ENCODE measurements at places on chromosomes 2 and 18.

DNA sequence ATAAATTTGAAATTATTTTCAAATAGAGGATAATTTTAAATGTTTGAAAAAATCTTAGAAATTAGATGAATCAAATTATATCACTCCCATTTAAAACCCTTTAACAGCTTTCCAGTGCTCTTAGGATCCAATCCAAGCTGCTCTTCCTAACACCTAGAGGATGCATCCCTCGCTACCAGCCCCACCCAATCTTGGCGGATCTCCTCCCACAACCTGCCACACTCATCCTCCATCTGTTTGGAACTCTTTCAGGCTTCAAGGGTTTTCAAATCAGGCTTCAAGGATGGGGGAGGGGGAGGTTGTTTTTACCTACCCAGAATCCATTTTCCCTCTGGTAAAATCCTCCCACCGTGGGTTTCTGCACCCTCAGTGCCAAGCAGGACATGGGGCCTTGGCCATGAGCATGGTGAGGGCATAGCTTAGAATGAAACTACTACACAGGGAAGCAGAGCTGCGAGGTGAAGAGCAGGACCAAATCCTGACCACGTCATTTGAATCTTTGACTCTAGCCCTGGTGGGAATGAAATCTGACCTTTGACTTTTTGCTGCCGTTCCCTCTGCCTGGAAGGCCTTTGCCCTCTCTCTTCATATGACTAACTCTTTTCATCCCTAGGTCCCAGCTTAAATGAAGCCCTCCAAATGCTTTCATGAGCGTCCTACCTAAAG lies 113.0 kb upstream of the MAPRE2 start:
- ATAC-seq = no peak

GRCh38 chr2:30239308-30239985 lies 8.1 kb downstream of the LBH start:
- ATAC-seq = peak; percentile 6

- ATAC-seq = no peak
Observed at GRCh38 chr2:171490577-171490976, 31.7 kb upstream of the CYBRD1 start.

DNA sequence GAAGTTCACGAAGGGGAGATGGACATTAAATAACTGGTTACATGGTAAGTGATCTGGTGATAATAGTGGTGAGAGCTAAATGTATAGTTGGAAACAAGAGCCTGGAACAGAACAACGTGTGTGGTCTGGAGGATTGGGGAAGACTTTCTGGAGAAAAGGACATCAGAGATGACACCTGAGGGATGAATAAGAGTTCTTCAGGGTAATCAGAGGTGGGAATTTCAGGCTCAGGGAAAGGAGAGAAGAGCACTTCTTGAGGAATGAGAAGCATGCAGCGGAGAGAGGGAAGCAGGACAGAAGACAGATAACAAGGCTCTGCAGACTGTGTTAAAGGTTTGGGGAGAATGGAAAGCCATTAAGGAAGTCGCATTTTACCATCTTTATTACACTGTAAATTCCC lies 450.7 kb downstream of the TNS1 start:
- no peak for ATAC-seq

- no peak for ATAC-seq
Observed at GRCh38 chr2:119231975-119232665, 8.5 kb downstream of the STEAP3 start.

GRCh38 chr2:99035920-99036319 lies 99.9 kb upstream of the CRACDL start:
- ATAC-seq = no peak

DNA sequence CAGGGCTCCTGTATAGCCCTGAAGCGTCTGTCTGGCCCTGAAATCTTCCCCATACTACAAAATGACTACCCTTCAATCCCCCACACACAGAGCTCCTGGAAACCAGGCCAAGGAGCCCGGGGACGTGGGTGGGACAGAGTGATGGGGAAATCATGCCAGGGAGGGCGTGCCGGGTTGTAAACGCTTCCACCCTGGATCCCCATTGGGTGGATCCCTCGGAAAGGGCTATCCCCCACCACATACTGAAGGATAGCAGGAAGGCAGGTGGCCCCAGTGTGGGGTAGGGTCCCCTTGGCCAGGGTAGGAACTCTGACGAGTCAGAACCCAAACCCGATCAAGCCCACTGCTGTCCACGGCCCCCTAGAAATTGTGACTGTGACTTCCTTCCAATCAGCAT lies 91.7 kb downstream of the INHBB start:
- no peak for ATAC-seq

DNA sequence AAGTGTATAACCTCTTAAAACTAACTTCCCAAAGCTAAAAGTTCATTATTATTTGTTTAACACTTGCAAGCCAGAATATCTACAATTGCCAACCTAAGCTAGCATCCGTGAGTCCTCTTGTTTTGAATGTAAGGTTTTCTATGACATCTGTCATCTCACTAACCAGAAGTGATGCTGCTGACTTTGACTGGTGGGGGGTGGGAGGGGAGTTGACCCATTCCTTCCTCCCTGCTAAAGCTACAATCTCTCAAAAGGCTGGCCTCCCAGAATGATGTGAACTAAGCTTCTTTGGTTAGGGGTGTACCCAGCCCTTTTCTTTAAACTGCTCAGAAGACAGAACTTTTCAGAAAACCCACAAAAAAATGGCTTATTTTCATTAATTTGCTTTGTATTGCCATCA lies 280.6 kb downstream of the ZEB2 start:
- peak; percentile 22 for ATAC-seq

DNA sequence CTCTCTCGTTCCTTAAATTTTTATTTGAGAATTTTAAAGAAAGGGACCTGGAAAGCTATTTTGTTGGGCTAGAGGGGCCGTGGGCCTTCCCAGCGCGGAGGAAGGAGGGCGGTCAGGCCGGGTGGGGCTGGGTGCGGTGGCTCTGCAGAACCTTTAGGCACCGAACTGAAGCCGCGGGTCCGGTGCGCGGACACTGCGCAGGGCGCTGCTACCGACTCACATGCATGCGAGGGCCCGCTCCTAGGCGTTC lies 1.6 kb upstream of the TWIST2 start:
- no peak for ATAC-seq

DNA sequence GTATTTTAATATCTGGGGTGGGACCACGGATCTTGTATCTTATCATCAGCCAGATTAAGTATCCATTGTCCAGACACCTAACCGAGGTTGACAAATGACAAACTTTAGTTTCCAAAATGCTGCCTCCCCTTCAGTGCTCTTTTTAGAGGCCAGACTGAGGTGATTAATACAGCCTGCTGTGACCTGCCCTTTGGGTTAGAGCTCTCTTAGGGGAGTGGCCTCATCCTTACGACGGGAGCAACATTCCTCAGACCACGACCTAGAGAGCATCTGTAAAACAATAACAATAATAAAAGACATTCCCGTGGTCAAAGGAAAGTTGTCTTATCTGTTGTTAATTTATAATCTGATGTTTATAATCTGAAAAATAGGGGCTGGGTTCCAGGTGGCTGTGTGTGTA lies 405.3 kb downstream of the LPIN1 start:
- no peak for ATAC-seq

DNA sequence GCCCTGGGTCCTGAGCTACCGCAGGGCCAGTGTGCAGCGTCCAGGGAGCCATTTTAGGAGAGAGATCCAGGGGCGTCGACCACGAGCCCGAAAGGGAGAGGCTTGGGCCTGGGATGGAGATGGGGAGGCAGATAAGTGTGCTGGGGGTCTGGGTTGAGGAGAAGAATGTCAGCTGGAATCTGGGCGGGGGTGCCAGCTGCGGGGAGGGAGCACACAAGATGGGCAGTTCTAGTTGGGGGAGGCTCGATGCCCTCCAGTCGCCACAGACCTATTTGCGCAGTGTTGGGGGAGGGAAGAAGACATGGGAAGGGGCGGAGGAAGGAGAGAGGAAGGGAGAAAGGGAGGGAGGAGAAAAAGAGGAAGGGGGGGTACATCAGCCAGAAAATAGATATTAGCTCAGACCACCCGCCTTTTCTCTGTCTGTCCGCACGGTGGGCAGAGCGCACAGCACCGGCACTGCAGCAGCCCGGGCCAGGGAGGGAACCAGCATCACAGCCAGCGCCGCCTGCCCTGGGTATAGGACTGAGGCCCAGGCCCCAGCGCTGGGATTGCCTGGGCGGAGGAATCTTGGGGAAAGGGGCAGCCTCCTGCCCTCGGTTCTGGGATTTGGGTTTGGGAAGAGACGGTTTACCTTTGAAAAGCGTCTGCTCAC lies 1.9 kb upstream of the HOXD11 start:
- ATAC-seq = no peak

GRCh38 chr2:65313126-65313953 lies 85.7 kb downstream of the ACTR2 start:
- no peak for ATAC-seq

- ATAC-seq = peak; percentile 70
Observed at GRCh38 chr2:234290671-234291070, 206.2 kb downstream of the ARL4C start.

DNA sequence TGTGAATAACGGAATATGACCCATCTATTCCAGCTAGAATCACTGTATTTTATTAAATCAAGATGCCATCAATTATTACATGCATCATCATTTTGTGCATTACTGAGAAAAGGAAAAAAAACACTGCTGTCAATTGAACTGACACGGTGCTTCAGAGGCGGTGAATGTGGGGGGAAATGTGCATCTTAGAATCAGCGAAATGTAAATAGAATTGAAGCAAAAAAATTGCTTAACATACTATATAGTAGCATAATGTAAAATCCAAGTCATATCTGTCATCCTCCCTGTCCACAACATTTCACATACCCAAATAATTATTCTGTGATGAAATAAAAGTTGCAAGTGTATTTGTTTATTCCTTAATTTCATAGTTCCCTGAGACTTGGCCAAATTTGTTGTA lies 84.6 kb downstream of the PRKRA start:
- no peak for ATAC-seq

DNA sequence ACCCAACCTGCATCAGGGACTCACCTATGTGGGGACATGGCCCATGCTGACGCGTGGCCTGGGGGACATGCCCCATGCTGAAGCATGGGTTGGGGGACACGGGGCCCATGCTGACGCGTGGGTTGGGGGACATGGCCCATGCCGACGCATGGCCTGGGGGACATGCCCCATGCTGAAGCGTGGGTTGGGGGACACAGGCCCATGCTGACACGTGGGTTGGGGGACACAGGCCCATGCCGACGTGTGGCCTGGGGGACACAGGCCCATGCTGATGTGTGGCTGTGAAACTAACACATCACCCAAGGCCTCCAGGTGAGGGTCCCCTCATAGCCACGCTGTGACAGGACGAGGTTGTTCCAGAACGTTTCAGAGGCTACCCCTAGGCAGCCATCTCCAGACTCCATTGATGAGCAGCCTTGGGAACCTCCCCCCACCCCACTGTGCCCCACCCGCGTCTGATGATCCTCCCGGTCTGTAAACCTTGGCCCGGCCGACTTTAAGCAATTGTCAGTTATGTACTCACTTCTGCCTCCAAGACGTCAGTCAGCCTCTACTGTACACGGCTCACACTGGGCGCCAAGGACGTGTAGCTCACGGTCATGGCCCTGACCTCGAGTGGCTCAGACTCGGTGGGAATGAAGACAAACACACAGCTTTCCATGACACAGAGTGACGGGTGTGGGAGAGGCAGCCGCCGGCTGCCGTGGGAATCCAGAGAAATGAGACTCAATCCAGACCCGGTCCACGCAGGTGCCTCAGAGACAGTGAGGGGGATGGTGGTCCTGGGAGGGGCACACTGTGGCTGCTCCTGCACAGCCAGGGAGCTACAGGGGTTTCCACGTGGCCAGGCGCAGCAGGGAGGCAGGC lies 50.2 kb upstream of the SLC66A3 start:
- ATAC-seq = no peak

- ATAC-seq = no peak
Observed at GRCh38 chr2:190653231-190653630, 4.3 kb downstream of the NAB1 start.

DNA sequence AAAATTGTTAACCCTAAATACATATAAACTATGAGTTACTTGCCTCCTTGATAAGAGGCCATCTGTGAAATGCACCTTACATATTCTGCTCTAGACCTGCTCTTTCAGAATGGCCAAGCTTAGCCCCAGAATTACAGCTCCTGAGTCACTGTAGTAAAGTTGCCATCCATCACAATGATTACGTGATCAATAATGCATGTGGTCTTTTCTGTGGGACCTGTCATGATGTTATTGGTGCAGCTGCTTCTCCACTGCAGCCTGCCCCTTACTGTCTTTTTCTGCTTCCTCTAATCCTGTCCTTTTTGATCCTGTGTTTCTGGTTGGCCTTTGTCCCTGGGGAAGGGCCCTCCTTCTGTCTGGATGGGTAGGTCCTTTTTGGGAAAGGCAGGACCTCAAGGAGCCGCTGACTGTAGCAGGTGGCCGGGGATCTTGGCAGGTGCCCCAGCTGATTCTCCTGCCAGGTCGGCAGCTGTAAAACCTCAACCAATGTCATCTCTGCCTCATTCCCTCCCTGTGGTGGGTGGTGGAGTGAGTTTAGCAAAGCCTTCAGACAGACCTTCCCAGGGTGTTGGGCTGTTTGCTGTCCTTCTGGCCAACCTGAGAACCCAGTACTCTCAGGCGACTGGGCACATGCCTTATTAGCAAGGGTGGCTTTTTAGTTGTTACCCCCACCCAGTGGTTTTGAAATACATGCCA lies 126.2 kb upstream of the EML6 start:
- ATAC-seq = peak; percentile 73

GRCh38 chr18:48859311-48860268 lies 91.2 kb downstream of the SMAD7 start:
- no peak for ATAC-seq

DNA sequence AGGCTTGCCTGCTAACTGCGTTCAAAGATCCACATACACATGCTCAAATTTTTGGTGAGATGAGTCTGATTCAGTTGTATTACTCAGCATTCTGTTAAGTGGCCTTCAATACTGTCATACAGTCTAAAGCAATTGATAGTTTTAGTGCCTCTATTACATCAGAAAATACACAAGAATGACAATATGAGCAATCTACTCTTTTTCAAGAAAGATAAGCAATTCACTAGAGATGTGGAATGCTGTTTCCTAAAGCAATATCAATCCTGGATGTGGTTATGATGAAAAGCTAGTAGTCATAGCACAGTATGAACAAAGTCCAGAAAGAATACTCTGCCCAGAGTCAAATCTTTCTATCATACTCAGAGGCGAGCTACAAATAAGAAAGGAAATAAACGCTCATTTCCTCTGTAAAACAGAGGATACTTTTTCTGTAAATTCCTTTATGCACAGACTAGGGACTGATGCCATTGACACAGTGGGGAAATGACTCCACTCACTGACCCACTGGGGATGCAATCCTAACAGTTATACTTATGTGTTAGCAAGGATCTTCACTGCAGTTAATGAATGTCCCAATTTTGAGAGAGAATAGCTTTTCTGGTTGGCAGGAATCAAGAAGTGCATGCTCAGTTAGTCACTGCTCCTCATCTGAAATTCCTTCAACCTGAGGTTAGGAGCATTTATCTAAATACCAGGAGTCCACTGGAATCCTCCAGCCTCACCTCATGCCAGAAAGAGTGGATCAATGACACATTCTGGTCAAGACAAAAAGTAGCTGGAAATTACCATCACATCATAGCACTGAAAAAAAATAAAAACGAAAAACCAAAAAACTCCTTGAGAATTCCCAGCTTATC lies 83.3 kb downstream of the PDE11A start:
- no peak for ATAC-seq

GRCh38 chr2:238895891-238896600 lies 48.2 kb downstream of the TWIST2 start:
- ATAC-seq = no peak

- no peak for ATAC-seq
Observed at GRCh38 chr2:169755083-169755870, 21.6 kb downstream of the KLHL23 start.

GRCh38 chr2:27809761-27810241 lies 38.3 kb downstream of the MRPL33 start:
- peak; percentile 78 for ATAC-seq

GRCh38 chr18:3350021-3350420 lies 88.1 kb downstream of the MYL12B start:
- no peak for ATAC-seq

GRCh38 chr2:5332925-5333324 lies 359.3 kb upstream of the SOX11 start:
- ATAC-seq = no peak
